ENCODE measurements at places on chromosomes 16 and 17.

GRCh38 chr17:42517516-42517915 is 18.5 kb upstream of the NAGLU start:
- peak; percentile 62 for DNase-seq

GRCh38 chr16:69698404-69698803 is 28.0 kb downstream of the NQO1 start:
- no peak for DNase-seq

DNA sequence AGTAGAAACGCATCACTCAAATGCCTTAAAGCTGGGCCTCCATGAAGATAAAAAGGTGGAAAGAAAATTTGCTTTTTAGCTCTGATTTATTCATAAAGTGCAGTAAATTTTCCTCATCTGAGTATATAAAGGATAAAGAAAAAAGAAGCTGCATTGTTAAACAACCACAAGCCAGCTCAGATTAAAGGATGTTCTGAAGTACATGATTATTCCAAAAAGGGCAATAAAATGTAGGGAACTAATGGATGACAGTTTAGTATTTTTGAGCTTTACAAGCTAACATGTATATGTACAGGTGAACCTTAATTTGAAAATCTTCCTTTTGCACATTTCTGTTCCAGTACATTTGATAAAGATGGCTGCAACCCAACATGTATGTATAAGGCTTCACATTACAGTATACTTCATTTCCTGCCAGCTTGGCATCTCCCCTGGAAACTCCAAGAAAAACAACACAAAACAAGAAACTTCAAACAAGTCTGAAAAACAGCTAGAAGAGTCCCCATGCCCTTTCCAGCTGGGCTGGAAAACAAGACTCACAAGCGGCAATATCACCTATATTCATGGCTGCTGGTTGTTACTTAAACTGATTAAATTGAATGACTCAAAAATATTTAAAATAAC is 225.7 kb downstream of the CEP112 start:
- no peak for DNase-seq

DNA sequence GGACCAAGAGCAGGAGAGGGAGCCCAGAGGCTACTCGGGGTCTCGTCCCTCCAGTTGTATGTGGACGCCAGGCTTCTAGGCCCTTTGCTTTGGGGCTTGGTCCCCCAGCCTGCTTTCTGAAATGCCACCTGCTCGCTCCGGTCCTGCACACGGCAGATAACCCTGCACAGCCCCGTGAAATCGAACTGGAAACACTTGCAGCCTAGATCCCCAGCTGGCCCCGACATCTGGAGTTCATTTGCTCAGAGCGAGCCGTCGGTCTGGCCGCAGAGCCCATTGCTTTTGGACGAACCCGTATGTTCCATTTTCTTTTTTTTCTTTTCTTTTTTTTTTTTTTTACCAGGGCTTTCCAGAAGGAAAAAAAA is 22.9 kb downstream of the C1QTNF1 start:
- no peak for DNase-seq

- DNase-seq, result no peak
These were observed 28.9 kb upstream of the ZNF750 start for GRCh38 chr17:82868715-82869131.

- no peak for DNase-seq
These were observed 11.8 kb upstream of the SLFN13 start for GRCh38 chr17:35460354-35460851.

DNA sequence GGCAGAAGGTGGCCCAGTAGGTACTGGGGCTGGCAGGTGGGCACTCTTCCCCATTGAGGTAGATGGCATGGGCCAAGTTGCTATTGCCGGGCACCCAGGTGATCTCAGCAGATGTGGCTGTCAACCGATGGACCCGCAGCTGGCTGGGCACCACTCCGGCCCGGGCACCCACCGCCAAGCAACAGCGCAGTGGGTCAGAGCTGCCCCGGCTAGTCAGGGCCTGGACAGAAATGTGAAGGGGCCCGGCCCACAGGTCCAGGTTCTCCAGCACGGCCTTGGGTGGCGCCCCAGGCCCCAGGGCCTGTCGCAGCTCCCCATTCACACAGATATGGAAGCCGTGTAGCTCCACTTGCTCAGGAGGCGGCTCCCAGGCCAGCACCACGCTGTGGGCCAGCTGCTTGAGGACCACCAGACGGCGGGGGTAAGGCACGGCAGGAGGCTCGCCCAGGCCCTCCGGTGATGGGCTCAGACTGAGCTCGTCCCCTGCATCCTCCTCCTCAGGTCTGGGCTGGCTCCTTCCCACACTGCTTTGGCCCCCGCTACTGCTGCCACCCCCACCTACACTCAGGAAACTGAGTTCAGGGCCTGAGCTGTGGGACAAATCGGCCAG is 16.5 kb downstream of the TSPOAP1 start:
- no peak for DNase-seq

GRCh38 chr16:55811811-55812210 is 21.1 kb downstream of the CES1 start:
- DNase-seq, result no peak

- DNase-seq, result no peak
These were observed 13.7 kb downstream of the DNAH17 start for GRCh38 chr17:78563189-78564145.

GRCh38 chr17:66661411-66662256 is 173.3 kb upstream of the CACNG5 start:
- no peak for DNase-seq

GRCh38 chr16:65119435-65119834 is 2.4 kb downstream of the CDH11 start:
- DNase-seq, result no peak

DNA sequence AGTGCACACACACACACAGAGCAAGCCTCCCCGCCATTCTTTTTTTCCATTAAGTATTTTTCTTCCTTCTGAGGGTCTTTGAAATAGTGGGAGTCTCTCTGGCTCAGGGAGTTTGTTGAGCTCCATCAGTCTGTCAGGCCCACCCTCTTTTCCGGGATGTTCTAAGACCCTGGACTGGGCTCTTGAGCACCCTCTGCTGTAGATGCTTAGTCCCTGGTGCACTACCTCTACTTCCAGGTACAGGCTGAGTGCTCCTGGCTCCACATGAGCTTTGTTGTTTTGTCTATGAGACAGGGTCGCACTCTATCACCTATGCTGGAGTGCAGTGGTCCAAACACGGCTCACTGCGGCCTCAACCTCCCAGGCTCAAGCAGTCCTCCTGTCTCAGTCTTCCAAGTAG is 20.7 kb downstream of the LIMD2 start:
- DNase-seq, result no peak

DNA sequence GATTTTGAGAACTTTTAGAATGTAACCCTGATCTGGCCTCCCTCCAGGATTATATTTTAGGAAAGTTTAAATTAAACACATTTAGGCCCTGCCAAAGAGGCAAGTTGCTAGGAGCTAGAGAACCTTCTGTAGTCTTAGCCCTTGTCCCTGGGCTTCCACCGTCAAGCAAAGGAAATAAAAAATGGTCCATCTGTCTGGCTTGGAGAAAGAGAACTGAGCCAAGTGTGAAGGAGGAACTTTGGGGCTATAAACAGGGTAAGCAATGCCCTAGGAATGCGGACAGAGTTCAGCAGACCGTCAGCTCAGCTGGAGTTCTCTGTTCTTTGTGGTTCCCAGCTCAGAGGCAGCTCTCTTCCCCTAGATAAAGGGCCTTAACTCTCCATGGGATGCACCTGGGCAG is 29.6 kb downstream of the RCVRN start:
- DNase-seq, result no peak

DNA sequence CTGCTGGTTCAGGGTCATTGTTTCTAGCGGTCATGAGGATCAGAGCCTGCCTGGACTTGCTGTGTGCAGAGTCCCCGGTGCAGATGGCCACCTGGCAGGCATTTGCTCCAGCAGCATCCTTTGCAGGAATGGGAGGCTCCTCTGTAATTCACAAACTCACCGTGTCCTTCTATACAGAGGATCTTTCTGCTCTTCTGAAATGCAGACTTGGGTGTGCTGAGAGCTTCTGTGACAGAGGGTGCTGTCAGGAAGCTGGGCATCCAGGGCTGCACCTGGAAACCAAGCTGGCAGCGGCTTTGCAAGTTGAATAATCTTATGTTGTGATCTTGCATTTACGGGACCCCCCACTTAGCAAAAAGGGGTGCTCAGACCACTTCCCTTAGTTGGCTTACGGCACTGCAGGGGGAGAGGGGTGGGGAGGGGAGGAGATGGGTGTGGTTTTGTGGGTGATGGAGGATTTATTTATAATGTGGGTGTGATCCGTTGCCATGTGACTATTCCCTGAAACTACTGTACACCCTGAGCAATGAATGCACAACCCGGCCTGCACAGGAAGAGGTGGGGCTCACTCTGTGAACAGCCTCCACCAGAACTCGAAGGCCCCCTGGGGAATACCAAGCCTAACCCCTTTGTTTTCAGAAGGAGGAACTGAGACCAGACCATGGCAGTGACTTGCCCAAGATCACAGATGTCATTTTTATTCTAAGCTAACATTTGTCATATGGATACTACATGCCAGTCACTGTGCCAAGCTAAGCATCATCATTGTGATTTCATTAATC is 178.3 kb downstream of the PRKCB start:
- DNase-seq, result no peak

DNA sequence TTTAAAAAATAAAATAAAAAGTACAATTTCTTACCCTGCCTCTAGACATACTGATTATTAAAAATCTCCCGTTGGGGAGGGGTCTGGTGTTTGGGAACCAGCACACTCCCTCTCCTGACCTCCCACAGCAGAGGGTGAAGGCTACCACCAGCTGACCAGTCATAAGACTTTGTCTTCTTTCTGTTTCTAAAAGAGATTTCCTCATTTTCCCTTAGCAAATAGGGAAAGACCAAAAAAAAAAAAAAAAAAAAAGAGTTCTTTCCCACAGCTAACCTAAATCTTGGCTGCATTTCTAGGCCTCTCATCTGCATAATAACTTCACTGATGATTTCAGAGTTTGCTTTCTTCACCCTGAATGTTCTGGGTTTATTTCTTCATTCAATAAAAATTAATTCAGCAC is 30.3 kb downstream of the CDK5RAP3 start:
- DNase-seq, result no peak

GRCh38 chr17:43449470-43450248 is 34.1 kb upstream of the DHX8 start:
- DNase-seq, result no peak

DNA sequence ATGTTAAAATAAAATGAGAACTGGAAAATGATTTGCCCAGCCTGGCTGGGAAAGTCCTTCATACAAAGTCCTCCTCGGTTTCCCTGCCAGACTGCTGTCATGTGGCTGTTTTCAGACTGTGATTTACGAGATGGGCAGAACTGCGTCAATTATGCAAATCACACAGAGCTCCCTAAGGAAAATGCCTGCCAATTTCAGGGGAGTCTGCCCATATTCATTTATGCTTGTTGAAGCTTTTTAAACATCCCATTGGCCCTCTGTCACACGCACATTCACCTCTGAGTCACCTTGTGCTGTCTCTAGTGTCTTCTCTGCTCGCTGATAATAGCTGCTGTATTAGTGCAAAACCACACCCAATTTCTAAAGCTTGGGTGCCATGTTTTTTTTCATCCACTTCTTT is 81.7 kb upstream of the FAM20A start:
- DNase-seq, result no peak

DNA sequence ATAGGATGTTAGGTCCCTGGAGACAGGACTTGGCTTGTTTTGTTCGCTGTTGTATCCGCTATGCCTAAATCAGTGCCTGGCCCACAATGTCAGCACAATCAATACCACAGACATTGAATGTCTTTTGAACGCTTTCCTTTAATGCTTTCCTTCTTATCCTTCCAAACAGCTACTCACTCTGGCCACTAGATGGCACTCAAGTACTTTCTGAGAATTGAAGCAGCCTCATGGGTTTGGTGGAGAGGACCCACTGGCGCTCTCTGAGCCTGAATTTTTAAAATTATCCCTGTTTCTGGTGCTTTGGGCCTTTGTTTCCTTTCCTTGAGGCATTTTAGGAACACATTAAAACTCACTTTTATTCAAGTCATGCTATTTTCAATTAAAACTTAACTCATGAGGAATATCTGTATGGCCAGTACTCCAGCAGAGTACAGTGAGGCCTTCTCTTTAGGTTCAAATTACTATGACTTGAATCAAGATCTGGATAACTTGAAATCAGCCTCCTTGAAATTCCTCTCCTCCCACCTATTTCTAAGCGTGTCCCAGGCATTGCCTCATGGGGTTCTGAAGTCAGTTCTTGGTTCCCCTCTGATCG is 3.2 kb upstream of the NLRP1 start:
- DNase-seq, result no peak

GRCh38 chr17:72338847-72339790 is 218.3 kb downstream of the SOX9 start:
- DNase-seq, result no peak

GRCh38 chr16:2811703-2812471 is 5.2 kb upstream of the PRSS21 start:
- DNase-seq, result no peak

DNA sequence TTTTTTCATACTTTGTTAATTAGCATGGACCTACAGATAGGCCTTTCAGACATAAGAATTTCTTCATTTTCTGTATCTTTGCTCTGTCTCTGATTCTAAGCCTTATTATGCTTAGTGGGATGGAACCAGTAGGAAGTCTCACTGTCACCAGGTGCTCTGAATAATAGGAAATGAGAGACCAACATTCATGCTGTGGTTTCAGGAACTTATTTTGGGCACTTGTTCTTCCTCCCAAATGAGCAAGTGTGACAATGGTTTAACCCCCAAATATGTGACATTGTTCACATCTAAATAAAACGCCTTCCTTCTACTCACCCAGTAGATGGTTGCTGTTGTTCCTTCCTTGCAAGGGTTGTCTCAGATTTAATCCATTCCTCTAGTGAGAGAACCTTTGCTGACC is 100.2 kb downstream of the SYCE1L start:
- no peak for DNase-seq

GRCh38 chr16:56789360-56789759 is 59.4 kb downstream of the NUP93 start:
- peak; percentile 76 for DNase-seq

DNA sequence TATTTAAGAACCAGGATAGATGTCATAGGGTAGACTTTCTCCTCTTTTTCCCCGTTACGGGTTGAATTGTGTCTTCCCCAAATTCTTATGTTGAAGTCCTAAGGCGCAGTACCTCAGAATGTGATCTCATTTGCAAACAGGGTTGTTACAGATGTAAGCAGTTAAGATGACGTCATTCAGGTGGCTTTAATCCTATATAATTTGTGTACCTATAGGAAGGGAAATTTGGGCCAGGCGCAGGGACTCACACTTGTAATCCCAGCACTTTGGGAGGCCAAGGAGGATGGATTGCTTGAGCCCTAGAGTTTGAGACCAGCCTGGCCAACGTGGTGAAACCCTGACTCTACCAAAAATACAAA is 99.5 kb upstream of the DHX40 start:
- no peak for DNase-seq

DNA sequence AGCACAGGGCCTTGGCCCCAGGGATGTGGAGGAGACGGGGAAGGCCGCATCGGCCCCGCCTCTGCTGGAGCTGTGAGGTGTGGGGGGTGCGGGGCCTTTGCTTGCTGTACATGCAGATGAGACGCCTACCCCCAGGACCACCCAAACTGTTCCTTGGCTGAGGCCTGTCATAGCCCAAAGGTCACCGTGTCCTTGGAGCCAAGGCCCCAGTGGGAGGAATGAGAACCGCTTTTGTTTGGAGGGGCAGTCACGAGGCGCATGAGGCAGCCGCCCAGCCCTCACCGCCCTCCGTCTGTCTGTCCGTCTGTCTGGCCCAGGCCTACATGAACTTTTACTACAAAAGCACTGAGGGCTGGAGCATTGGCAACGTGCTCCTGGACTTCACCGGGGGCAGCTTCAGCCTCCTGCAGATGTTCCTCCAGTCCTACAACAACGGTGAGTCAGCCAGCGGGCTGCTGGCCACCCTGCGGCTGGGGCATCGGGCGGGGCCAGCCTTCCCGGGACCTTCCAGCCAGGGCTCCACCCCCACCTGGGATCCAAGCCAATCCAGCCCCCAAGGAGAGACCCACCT is 8.8 kb downstream of the TAX1BP3 start:
- DNase-seq, result no peak

- no peak for DNase-seq
These were observed 78.1 kb downstream of the LMF1 start for GRCh38 chr16:892536-893255.
